ENCODE measurements at places on chromosomes 12 and 14. TPM values are rescaled to one million over a fixed set of nuclear protein-coding genes. Genes with fewer than 3 reads are reported as not detected.

DNA sequence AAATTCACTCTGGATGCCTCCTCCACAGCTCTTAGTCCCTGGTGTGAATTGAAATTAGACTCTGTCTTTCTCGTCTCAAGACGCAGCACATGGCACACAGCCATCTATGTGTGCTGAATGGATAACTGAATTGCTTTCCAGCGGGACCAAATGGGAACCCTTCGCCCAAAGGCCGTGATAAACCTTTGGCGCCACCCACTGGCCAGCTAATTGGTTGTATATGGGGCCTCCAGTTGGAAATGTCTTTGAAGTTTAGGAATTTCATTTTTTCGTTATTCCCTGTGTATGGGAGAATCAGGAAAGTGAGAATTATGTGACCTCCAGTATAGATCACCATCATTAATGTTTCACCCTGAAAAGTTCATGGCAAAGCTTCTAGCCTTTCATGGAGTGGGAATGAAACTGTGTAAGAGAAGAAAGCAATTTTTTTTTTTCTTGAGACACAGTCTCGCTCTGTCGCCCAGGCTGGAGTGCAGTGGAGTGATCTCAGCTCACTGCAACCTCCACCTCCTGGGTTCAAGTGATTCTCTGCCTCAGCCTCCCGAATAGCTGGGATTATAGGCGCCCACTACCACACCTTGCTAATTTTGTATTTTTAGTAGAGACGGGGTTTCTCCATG, 9.8 kb upstream of the HSP90AA1 start:
- DNase-seq: peak; percentile 85

GRCh38 chr12:129530984-129531383, 372.8 kb downstream of the TMEM132D start:
- peak; percentile 19 for DNase-seq

GRCh38 chr12:88298761-88299242, 156.7 kb downstream of the TMTC3 start:
- DNase-seq: peak; percentile 88

- no peak for DNase-seq
Measured at GRCh38 chr14:92952481-92953298, 29.7 kb downstream of the CHGA start.

DNA sequence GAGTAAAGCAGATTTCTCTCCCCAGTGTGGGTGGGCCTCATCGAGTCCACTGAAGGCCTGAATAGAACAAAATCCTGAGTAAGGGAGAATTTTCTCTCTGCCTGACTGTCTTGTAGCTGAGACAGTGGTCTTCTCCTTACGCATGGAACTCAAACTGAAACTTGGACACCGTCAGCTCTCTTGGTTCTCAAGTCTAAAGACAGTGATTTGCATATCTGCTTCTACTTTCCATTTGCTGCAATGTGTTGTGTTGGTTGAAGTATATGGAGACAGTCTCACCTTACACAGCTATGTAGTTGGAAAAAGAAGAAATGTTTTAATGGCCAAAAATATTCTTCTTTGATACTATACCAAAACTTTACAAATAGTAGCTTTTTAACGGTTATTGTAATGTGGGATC, 160.2 kb upstream of the LMNTD1 start:
- DNase-seq: no peak

- DNase-seq: peak; percentile 20
Measured at GRCh38 chr14:100828031-100828769, 2.3 kb downstream of the MEG3 start.

- DNase-seq: peak; percentile 58
Measured at GRCh38 chr12:76820888-76821482, 57.1 kb downstream of the ZDHHC17 start.

Gene KLRF1
- total RNA-seq: not detected

Gene RCOR1
- 23.4 TPM for total RNA-seq

Gene GPR84
- not detected for total RNA-seq

Gene CMTM5
- total RNA-seq: not detected

Gene KRT77
- total RNA-seq: not detected

Gene BIN2
- total RNA-seq: not detected

All from PC-3 (cell line).